Stimulated activated CD8-positive, alpha-beta memory T cell treated with anti-CD3 and anti-CD28 coated beads, Interleukin-7, amount 100 ng/mL, for 24 hours (primary cell): ENCODE measurements at places on chromosomes 7 and 10.

DNA sequence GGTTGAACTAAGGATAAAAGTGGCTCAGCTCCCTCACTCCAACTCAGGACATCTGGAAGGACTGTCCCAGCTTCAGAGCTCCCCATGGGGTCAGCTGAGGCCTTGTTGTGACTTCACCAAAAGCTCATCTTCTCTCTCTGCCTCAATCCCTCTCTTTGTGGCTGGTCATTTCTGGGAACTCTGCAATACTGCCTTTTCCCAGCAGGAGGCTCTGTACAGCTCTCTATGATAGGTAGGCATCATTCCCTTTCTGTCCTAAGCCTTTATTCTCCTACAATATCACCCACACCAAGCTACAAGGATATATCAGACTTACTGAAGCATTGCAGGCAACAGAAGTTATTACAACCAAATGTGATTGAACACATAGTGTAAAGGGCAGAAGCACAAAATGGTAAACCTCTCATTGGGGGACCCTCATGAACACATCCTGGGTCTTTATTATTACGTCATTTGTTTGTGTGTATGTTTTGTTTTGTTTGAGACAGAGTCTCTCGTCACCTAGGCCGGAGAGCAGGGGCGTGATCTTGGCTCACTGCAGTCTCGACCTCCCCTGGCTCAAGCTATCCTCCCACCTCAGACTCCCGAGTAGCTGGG is 36.7 kb upstream of the PRPS1L1 start:
- DNase-seq = no peak

DNA sequence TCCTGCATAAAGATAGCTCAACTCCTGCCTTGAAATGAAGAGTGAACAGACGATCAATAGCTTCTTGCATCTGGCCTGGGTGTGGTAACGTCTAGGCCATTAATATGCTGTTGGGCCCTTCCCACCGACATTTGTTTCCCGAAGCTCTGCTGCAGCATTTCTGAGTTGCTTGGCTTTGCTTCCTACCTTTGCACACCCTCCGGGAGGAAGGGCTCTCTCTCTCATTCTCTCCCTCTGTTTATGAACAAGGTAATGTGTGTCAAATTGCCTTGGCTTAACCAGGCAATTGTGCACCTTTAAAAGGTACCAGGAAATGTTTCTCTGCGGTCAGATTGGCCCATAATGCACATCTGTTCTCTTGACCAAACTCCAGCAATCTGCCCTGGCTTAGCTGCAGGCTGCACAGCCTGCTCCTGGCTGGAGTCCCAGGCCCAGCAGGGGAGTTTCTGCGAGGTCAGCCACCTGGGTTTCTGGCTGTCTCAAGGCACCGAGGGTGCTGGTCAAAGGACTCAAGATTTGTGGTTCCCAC is 223.7 kb downstream of the SNX10 start:
- no peak for DNase-seq

GRCh38 chr7:1924258-1924817 is 254.3 kb downstream of the ELFN1 start:
- no peak for DNase-seq

GRCh38 chr10:81575036-81575435 is 300.0 kb upstream of the NRG3 start:
- DNase-seq = no peak

DNA sequence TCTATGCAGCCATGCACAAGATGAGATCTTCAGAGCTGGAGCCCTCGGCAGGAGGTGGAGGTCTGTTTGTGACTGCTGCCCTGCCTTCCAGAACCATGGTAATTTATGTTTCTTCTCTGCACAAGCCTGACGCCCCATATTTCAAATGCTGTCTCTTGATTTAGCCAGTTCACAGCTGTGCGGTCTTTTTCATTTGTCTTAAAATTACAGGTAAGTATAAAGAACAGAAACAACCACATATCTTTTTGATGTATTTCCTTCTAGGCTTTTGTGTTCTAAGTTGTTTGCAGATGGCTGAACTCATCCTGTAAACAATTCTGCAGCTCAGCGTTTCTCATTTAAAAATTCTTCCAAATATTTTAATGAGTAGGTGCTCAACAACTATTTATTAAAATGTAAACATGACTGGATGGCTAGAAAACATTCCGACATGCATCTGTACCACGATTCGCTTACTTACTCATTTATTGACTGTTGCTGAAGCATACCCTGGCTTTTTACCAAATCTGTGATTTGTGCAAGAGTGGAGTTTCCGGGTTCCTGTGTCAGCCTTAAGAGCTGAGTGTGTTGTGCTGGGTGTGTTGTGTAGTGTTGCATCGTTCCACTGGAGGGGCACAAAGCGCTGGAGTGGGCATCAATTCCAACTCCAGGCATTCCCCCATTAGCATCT is 58.9 kb downstream of the PIP4K2A start:
- no peak for DNase-seq

DNA sequence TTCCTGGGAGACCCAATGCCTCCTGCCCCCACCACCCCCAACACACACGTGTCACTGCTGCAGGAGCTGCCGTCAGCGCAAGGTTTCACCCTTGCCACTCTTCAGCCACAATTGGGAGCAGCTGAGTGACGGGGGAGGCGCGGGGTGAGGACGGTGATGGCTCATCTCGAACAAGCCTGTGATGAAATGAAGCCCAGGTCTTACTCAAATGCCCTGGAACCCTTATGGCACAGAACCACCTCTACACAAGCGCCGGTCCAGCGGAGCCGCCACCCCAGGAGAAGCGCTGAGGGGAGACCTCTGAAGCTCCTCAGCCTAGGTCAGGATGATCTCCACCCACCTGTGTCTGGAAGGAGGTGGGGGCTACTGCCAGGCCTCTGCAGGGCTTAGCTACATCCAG is 25.7 kb downstream of the PDIA4 start:
- DNase-seq = no peak

GRCh38 chr7:117424090-117424829 is 3.0 kb downstream of the ASZ1 start:
- no peak for DNase-seq

GRCh38 chr7:104299323-104299722 is 29.1 kb upstream of the LHFPL3 start:
- no peak for DNase-seq

GRCh38 chr7:50562136-50562535 is 3.1 kb downstream of the DDC start:
- no peak for DNase-seq

DNA sequence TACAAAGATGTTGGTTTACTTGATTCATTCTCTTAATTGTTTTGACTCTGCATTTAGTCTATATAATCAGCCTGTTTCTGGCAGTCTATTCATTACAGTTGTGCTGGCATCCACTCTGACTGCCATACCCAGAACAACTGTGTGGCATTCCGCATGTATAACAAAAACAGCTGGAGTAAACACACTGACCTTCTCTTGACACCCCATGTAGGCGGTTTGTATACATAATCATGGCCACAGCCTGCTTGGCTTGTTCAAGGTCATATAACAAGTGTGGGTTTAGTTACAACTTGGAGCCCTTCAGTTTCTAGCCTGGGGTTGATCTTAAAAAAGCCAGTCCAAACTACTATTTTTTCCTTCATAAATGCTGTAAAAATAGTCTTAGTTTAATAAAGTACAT is 70.9 kb downstream of the MBL2 start:
- DNase-seq = no peak

DNA sequence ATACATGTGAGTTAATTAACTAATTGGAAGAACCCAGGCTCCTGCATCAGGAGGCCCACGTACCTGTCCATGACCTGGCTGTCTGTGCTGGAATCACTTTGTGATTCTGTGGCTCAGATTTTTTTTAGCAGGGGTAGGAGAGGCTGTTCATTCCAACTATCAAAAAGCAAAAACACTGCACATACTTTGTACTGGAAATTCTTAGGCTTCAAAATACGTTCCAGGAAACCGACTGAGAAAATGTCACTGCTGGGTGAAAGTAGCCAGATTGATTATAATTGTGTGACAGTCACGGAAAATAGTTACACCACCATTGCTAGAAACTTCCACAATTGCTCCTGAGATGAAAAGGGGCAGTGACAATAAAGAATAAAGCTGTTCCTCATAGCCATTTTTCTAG is 91.0 kb downstream of the SLC16A9 start:
- DNase-seq = no peak

DNA sequence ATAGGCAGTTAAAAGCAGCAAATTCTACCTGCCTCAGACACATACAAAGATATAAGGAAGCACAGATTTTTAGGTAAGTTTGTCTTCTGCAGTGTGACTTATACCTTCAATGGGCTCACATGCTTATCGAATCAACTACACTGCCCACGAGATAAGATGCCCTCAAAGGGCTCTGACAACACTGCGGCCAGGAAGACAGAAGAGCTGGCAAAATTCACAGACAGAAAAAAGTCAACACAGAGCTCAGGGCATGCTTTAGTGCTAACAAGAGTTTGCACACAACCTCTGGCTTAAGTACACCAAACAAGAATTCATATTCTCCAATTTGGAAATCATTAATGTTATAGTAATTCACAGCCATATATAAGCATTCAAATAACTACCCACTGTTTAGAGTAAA is 62.3 kb downstream of the LARP4B start:
- DNase-seq = no peak

DNA sequence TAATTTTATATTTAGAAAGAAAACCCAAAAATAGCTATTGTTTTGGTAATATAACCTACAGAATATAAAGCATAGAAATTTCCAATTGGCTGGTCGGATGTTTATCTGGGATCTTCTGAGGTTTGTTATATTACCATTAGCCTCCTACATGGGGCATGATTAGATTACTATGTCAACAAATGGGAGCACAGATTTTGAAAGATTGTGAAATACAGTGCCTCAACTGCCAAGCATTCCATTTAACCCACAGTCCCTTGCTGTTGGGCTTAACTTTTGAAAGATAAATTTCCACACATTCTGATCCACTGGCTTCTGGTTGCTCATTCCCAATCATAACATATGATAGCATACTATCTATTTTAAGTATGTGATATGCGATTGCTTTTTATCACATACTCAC is 455.4 kb upstream of the C7orf33 start:
- DNase-seq = no peak

- no peak for DNase-seq
Measured at GRCh38 chr10:77458986-77459590, 178.5 kb downstream of the KCNMA1 start.

DNA sequence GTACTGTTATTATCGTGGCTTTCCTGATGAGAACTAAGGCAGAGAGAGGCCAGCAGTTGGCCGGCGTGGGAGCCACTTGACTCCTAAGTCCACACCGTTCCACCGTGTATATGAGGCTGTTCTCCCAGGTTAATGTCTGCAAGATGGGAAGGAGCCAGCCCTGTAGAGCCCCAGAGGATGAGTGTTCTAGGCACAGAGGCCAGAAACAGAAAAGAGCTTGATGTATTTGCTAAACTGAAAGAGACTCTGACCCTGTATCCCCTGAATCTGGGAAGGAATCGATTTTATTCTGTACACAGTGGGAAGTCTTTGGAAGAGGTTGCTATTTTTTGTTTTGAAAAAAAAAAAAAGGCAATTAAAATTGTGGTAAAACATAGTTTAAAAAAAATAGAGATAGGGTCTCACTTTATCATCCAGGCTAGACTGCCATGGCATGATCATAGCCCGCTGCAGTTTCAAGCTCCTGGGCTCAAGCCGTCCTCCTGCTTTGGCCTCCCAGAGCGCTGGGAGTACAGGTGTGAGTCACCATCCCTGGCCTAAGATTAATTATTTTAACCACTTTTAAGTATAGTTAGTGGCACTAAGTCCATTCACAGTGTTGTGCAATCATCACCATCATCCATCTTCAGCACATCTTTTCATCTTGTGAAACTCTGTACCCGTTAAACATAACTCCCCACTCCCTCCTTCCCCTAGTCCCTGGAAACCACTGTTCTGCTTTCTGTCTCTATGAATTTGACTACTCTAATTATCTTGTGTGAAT is 348.8 kb downstream of the SDK1 start:
- no peak for DNase-seq

- no peak for DNase-seq
Measured at GRCh38 chr7:45920502-45921380, at the start of gene IGFBP3. Gene IGFBP3, minus strand, starts transcription at chr7:45921272. Its CDS starts 132 bp downstream, at chr7:45921140.
